ENCODE measurements at places on chromosomes 1 and 21.

- DNase-seq = no peak
Observed at GRCh38 chr1:17377325-17377953, 5.4 kb downstream of the PADI6 start.

DNA sequence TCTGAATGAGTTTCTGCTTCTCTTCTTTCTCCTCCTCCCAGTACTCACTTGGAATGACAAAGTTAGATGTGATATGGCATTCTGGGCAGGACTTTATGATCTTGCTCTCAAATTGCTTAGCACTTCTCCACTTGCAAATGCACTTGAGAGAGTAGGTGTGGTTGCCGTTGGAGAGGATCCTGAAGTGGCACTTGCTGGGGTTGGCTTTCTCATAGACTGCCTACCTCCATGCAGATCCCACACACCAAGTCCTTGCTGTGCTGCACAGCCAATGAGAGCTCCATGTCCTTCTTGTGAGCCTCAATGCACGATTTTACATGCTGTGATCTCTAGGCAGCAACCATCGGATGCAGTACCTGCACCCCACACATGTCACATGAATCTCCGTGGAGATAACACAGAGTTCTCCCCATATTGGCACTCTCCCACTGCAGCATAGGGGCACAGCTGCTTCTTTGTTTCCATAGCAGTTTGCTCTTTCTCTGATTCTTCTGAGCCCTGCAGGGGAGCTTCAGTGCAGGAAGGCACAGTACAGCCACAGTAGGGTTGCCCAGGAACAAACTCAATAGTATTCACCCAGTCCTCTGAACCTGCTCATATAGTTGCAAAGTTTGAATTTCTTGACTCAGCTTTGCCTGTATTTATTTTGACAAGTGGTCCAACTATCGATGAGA is 45.2 kb downstream of the ZNF691 start:
- DNase-seq = no peak

DNA sequence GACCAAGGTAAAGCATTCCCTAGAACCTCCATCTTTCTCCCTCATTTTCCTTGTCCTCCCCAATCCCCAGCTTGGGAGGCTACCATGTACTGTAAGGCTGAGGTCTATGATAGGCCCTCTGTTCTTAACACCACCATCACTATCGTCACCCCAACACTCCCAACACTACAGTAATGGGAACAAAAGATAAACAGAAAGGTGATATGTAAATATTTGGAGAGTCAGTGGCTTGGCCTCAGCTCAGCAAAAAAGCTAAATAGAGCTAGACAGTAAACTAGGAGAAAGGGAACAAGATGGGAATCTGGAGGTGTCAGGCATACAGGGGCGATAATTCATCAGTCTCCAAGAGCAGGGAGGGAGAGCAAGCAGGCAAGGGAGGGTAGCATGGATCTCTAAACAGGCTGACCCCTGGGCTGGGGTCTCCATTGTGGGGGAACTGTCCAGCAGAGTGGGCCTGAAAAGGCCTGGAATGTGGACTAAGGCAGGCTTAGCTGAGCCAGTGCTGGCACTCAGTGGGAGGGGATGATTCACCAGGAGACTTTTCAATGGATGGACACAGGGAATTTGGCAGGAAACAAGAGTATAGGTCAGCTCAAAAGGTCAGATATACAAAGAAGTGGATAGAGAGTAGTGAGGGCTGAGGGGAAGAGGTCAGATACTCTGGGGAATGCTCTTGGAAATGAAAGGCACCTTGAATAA is 6.7 kb downstream of the WNT2B start:
- no peak for DNase-seq

GRCh38 chr1:242568666-242569065 is 44.2 kb upstream of the PLD5 start:
- DNase-seq = no peak

DNA sequence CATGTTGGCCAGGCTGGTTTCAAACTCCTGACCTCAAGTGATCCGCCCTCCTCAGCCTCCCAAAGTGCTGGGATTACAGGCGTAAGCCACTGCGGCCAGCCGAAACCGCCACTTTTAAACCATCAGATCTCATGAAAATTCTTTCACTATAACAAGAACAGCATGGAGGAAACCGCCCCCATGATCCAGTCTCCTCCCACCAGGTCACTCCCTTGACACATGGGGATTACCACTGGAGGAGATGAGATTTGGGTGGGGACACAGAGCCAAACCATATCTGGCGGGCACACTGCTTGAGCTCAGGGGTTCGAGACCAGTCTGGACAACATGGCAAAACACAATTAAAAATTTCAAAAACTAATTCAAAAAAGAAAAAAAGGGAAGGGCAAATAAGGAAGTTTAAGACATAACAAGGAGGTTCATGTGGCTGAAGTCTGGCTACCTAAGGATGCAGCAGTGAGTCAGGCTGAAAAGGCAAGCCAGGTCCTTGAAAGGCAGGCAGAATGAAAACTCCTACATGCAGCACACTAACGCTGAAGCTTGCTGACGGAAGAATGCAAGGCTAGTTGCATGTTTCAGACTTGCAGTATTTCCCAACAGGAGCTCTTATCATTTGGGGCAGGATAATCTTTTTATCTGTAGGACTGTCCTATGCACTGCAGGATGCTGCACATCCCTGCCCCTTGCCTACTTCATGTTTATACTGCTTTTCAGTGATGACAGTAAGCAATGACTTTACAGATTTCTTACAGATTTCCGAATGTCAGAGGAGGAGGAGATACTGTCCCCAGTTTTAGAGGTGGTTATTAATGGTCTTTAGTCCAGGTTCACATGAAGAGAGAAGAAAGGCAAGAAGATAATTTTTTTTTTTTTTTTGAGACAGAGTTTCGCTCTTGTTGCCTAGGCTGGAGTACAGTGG is 49.3 kb downstream of the FBXO42 start:
- DNase-seq = no peak

DNA sequence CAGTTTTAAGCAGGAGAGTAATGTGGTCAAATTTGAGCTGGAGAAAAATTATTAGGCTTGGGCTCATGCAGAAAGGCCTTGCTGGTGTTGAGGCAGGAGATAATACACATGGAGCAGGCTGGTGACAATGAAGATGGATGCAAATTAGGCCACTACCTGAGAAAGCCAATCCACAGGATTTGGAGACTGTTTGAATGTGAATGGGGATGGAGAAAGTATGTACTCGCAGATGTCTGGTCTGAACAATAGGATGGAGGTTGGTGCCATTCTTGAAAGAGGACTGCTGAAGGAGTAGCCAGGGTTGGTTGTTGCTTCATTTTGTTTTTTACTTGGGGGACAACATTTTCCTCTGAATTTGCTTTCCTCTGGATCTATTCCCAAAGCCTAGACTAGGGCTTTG is 8.0 kb upstream of the KIRREL1 start:
- DNase-seq = no peak

DNA sequence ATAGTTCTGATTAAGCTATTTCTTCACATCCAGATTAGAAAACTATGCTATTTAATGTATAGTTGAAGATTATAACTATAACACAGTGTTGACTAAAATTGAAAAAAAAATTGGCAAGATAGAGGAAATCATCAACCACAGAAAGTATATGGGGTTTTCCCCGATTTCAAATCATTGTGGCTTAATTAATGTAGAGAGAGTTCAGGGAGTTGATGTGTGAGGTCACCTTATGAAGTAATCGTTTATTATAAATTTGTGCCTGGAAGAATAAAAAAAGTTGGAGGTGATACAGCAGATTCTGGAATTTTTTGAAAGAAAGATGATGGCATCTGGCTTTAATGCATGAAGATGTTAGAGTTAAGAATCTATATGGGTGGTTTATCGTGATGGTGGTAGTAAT is 84.3 kb downstream of the PTGS2 start:
- DNase-seq = no peak

DNA sequence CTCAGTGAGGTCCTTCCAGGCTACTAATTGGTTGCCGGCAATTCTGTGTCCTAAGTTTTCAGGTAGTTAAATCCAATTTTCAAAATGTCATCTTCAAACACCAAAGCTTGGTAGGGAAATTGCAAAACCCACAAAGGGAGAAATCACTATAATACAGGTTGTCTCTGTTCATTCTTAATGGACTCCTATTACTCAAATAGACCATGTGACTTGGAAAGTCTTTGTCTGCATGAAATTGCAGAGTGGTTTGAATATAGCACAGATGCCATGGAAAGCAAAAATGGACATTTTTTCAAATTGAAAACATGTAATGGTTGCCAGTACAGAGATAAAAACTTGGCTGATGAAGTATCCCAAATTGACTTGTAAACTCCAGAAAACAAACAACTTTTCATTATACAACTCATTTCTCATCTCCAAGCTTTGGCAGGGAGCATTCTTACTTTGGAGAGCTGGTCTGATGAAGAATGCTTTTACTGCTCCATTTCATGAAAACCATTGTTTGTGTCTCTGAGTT is 169.5 kb upstream of the PKN2 start:
- no peak for DNase-seq

DNA sequence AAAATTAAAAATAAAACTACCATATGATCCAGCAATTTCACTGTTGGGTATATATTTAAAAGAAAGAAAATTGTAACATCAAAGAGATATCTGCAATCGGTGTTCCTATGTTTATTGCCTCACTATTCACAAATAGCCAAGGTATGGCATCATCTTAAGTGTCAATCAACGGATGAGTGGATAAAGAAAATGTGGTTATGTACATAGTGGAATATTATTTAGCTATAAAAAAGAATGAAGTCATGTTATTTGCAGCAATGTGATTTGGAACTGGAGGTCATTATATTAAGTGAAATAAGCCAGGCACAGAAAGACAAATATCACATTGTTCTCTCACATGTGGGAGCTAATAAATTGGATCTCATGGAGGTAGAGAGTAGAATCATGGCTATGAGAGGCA is 76.3 kb downstream of the RD3 start:
- no peak for DNase-seq

- peak; percentile 72 for DNase-seq
Observed at GRCh38 chr1:149917571-149918144, at the start of gene SV2A. TSS of gene SV2A (minus strand) at chr1:149917844. CDS start at chr1:149913840, 4,004 bp downstream.

DNA sequence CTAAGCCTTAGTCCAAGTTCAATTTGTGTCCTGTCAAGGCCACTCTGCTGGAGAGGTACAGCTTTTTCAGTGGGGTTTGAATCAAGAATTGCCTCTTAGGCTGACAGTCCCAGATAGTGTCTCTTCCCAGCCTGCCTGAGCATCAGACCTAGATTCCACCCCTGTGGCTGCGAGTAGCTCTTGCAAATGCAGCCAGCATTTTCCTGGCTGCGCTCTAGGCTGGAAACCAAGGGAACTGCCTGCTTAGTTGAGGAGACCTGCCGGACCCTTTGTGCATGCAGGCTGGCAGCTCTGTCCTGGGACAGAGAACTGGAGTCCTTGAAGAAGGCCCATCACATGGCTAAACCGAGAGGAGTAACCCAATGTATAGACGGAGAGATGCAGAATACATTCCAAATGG is 293.7 kb downstream of the PCP4 start:
- no peak for DNase-seq

DNA sequence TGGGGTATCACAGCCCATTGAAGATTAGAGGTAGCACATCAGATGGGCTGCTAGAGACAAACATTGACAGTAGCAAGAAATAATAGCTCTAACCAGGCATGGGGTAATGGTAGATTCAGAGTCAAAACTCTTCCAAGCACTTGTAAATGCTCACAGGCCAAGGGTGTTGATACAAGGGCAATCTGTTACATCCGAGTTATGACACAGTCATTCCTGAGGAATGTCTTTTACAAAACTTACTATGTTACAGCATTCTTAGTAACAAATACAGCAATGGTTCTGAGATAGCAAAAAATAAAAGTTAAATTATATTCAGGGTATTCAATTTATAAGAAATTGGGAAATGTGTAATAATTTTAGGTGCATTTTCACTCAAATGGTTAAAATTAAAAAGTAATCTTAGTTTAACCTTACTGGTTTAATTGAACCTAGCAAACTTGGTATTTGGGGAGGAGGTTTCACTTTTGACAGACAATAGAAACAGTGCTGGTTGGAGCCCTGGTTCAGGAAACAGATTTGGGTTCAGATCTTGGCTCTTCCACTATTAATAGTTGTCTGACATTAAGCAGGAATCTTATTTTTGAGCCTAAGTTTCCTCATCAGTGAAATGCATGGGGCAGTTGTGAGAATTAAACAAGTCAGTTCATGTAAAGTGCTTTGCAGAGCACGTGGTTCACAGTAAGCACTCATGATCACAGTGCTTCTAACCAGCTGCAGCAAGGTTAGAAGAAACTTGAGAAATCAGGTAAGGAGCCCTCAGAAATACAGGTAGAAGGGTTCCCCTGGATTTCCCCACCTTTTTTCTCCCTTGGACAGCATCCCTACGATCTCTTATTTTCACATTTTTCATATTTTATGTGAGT is 4.4 kb downstream of the ST3GAL3 start:
- no peak for DNase-seq

DNA sequence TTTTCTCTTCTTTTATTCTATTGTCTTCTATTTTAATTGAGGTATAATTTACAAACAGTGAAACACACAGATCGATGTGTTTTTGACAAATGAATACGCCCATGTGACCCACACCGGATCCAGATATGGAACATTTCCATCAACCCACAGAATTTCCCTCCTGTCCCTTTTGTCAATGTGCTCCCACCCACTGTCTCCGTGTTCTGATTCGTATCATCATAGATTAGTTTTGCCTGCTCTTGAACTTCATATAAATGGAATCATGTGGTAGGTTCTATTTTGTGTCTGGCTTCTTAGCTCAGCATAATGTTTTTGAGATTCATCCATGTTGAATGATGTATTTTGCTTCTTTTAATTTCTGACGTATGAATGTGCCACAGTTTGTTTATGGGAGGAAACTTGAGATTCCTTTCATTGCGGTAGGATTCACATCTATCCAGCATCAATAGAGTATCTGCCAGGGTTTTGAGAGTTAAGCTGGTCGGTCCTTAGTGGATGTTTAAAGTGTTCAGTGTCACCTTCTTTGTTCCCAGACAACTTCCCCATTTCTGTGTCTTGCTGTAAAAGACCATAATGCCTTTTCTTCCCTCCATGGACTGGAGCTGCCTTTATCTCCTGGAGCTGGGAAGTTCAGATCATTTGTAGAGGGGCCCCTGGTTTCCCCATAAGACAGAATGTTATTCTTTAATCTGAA is 14.7 kb downstream of the NAV1 start:
- DNase-seq = no peak

DNA sequence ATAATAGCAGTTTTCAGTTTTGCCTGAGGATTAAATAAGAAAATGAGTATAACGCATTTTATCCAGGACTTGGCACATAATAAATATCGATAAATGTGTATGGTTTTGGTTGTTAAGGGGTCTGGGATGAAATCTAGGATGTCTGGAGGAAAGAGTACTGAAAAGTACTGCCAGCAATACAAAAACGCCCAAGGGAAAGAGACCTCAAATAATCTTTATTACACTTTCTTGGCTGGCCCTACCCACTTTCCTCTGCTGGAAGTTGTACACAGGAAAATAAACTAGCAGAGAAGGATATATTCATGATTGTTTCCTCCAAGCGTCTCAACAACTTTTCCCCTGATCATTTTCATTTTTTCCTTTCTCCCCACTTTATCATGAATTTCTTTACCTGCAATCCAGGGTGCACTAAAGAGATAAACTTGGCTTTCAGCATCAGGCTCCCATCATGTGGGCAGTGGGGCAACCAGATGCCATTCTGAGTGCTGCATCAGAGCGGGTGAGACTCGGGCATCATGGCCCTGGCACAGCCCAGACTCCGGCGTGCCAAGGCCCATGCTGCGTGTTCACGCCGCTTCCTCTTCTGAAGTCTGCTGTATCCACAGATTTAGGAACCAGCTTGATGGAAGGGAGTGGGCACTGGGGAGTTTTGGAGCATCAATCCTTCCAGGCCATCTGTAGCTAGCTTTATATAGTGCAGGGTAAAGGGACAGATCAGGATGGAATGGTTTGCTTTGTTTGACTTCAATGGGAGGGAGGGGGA is 35.8 kb upstream of the PLXNA2 start:
- no peak for DNase-seq
